ENCODE measurements at places on chromosomes 2 and 18. TPM values are rescaled to one million over a fixed set of nuclear protein-coding genes. Genes with fewer than 3 reads are reported as not detected.

DNA sequence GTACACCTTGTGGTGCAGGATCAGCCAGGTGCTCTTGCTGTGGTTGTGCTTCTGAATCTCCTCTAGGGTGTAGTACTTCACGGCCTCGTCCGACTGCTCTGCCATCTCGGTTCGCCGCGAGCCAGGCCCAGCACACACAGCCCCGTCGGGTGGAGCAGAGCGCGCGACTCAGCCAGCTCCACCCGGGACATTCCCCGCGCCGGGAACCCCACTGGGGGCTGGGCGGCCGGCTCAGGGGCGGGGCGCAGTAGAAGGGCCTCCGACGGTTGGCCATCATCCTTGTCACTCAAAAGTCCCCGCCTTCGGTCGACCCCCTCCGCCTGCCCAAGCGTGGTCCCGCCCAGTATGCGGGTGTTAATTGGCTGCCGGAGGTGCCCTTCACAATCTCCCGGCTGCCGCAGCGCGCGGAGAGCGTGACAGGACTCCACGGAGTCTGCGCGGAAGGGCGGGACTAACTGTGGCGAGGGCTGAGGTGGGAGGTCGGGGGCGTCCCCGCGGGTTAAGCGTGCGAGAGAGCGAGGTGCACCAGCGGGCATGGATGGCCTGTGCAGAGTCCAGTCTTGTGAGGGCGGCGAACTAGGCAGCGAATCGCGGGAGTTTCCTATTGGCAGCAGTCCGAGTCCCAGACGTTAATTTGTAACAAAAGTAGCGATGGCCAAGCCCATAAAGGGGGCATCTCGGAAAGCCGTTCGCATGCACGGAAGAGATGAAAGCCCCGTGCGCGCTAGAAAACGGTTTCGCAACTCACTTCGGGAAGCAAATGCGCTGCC is at the start of gene CYB5A:
CYB5A (minus strand) TSS at position 193 of the 770 bp plus-strand sequence; CDS start at position 105, 88 bp downstream.
- DNase-seq: peak; percentile 81

GRCh38 chr2:105822186-105822585 is 77.5 kb downstream of the NCK2 start:
- no peak for DNase-seq

DNA sequence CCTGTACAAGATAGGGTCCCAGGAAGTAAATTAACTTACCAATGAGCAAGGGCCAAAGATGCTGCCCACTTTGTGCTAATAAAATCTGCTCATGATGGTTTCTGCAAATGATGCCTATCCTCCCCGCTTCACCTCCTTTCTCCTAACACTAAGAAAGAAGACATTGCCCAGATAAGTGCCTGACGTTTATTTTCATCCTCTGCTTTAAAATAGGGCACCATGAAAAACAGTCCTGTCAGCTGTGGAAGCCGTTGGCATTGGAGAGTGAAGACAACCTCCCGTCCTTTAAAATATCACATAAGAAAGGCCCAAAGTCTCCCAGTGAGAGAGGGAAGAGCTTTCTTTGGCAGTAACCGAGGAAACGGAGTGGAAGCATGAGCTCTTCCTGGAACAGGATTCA is 1.7 kb upstream of the TXNDC2 start:
- DNase-seq: no peak

Gene STPG4
- total RNA-seq: 0.70 TPM

DNA sequence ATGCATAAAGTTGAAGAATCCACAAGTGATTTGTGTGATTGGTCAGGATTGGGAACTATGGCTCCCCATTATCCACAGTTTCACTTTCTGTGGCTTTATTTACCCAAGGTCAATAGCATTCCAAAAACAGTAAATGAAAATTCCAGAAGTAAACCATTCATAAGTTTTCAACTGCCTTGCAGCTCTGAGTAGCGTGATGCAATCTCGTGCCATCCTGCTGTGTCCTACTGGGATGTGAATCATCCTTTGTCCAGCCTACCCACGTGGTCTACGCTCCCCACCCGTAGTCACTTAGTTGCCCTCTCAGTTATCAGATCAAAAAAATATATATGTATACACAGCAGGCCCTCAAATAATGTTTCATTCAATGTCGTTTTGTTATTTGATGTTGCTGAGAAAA is 89.0 kb upstream of the DLGAP1 start:
- DNase-seq: peak; percentile 67

GRCh38 chr2:151553-152334 is 105.4 kb upstream of the FAM110C start:
- no peak for DNase-seq

- DNase-seq: peak; percentile 41
Measured at GRCh38 chr2:199940373-199940772, 14.9 kb downstream of the TYW5 start.

- DNase-seq: peak; percentile 42
Measured at GRCh38 chr2:149483004-149483605, 104.5 kb downstream of the MMADHC start.

Gene MAP3K19
- total RNA-seq: not detected

Gene PLGLB2
- total RNA-seq: 0.26 TPM

- no peak for DNase-seq
Measured at GRCh38 chr2:239787538-239788050, 237.5 kb downstream of the NDUFA10 start.

Gene VAMP5
- total RNA-seq: not detected

Measured in HT1080 (cell line).